Activated CD4-positive, CD25-positive, alpha-beta regulatory T cell treated with anti-CD3 and anti-CD28 coated beads, Interleukin-2, amount 50 U/mL, for 24 hours (primary cell): ENCODE measurements at places on chromosomes 1 and 21.
A peak's percentile ranks its signal among the peaks of the same experiment; 100 is the strongest.

GRCh38 chr1:9181990-9182783, 52.4 kb upstream of the H6PD start:
- no peak for ATAC-seq

- no peak for ATAC-seq
These were observed 348.5 kb upstream of the VAMP3 start for GRCh38 chr1:7422561-7422960.

DNA sequence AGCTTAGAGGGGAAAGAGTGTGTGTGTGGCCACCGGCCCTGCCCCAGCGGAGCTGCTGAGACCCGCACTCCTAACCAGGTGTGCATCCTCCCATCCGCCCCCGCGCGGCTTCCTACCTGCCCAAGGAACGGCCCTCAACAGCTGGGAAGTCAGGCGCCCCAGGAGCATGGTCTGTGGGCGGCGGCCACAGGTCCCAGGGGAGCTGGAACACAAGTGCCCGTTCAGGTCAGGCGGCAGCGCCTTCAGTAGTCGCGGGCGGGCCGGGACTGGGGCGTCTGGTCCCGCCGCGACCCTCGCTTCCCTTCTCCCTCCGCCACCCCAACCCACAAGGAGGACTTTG, 448 bp downstream of the AURKAIP1 start:
- no peak for ATAC-seq

GRCh38 chr1:154837034-154837671, 32.9 kb downstream of the KCNN3 start:
- ATAC-seq: no peak

GRCh38 chr1:32332290-32333079, 3.5 kb downstream of the MARCKSL1 start:
- no peak for ATAC-seq

DNA sequence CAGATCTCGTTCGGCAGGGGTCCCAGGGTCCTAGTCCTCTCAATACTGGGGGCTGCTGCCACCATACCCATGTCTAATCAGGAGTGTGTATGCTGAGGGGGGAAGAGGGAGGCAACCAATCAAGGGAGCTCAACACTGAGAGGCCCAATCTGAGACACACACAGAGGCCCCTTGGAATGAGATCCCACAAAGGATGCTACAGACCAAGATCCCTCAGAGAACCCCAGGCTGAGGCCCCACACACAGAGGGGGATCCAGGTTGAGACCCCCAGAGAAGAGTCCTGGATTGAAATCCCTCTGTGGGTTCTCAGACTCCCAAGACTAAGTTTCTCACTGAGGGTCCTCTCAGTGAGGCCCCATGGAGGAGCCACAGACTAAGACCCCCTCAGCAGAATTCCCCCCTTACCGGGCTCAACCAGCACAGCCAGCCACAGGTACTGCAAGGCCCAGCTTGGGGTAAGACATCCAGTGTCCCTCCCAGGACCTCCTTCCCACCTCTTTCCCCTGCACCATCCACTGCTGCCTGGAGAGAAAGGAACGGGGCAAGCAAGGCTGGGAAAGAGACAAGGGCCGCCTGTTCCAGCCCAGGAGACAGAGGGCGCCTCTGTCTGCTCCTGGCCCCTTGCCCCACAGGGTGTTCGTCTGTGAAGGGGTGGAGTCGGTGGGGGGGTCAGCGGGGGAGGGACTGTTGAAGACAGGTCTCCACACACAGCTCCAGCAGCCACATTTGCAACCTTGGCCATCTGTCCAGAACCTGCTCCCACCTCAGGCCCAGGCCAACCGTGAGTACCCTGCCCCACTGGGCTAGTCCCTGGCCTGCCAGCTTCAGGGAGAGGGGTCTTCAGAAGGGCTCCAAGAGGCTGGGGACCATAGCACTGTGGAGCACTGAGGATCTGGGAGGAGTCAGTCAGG, at the start of gene S100A1:
Gene S100A1, plus strand, starts transcription at position 720 of the 912 bp plus-strand sequence. CDS start 2,088 bp downstream, outside the sequence.
- ATAC-seq: no peak

- ATAC-seq: no peak
These were observed 602 bp upstream of the CGN start for GRCh38 chr1:151510614-151510956.

DNA sequence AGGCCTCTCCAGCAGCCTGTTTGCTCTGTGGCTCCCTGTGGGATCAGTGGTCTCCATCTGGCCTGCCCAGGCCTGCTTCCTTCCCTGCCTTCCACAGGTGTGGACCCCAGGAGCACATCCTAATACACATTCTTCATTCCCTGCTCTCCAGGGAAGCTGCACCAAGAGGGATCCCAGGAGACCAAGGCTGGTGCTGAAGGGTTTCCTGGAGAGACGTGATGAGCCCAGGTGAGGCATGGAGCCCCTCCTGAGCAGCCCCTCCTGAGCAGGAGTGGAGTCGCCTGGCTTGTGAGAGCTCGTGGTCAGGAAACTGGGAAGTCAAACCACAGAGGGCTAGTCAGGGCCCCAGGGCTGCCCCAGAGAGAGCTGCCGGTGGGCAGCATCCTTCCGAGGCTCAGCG, 561.4 kb downstream of the MATN1 start:
- ATAC-seq: no peak

- ATAC-seq: no peak
These were observed 237.1 kb downstream of the SLC45A1 start for GRCh38 chr1:8554956-8555534.

DNA sequence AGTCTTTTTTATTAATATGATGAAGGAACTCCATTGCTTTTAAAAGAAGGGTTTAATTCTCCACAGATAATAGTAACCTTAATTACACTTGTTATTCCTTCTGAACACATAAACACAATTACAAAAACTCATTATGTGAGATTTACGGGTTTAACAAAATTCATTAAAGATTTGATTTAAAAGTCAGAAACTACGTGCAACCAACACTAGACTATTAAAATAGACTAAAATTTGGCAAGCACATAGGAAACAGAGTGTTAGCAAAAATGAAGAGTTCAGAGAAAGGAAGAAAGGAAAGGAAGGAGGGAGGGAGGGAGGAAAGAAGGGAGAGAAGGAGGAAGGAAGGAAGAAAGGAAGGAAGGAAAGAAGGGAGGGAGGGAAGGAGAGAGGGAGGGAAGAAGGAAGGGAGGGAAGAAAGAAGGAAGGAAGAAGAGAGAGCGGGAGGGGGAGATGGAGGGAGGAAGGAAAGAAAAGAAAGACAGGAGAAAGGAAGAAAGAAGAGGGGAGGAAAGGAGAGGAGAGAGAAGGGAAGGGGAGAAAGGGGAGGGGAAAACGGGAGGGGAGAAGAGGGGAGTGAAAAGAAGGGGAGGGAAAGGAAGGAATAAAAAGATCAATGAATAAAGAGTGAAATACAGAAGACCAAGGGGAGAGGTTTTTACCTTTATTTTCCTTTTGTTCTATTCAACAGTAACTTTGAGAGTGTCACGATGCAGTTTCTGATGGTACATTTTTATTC, 123.4 kb upstream of the LYPLAL1 start:
- ATAC-seq: no peak

GRCh38 chr1:113353580-113353979, 36.7 kb upstream of the MAGI3 start:
- no peak for ATAC-seq

- no peak for ATAC-seq
These were observed 37.2 kb downstream of the TTLL7 start for GRCh38 chr1:83961571-83962295.

DNA sequence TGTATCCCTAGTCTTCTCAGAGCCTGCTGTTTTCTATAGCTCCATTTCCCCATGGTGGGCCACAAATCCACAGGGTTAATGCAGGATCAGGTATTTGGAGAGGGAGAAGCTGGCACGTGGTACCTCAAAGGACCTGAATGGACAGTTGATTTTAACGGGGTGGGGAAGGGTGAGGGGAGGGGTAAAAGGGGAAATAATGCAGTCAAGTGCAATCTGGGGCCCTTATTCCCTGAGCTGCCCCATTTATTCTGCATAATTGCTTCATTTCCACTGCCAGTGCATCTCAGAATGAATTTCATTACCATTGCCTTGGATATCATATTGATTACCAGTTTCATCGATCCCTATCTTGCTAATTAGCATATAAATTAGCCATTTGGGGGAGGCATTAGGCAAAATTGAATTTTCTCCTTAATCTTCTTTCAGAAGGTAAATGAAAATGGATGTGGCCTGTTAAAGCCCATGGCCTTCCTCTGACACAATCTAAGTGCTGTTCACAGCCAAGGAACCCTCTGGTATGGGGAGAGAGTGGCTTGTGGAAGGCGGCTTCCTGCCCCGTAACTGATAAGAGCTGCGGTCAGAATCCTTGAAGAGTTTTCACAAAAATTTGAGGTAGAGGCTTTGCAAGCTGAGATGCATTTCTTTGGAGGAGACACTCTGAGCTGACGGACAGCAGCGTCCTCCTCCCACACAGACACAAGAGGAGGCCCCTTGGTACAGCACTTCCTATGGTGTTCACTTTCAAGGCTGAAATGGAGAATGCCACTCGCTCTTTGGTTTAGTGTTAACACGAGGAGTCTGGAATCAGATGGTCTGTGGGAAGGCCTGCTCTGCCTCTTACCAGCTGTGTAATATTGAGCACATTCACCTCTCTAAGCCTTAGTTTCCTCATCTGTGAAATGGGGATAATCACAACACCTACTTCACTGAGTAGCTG, 34.4 kb downstream of the PHC2 start:
- ATAC-seq: no peak

- no peak for ATAC-seq
These were observed 101.2 kb downstream of the FMN2 start for GRCh38 chr1:240192851-240193250.

DNA sequence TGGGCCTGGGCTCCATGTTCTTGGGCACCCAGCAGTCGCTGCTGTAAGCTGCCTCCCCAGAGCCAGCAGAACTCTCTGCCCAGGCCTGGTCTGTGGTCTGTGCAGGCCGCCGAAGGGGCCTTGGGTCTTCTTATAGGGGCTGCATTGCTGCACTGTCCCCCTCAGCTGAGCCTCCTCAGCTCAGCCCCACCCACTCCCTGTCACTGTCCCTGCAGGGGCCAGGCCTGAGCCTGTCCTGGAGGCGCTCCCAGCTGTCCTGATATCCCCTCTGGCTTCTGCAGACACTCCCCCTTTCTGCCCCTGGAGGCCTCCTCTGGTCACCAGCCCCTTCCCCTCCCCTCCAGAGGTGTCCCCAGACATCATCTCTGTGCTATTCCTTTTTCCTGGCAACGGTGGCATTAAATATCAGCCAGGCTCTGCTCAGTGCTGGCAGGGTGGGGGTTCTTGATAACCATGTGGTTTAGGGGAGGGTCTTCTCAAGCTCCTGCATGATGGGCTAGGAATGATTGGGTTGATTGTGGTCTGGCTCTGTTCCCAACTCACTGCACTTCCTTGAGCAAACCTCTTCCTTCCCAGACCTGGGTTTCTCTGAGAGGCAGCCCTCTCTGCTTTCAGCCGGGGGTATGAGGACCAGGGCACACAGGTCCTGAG, 3.7 kb upstream of the FOXO6 start:
- ATAC-seq: no peak

- ATAC-seq: no peak
These were observed 16.6 kb downstream of the CNTN2 start for GRCh38 chr1:205059660-205060059.

DNA sequence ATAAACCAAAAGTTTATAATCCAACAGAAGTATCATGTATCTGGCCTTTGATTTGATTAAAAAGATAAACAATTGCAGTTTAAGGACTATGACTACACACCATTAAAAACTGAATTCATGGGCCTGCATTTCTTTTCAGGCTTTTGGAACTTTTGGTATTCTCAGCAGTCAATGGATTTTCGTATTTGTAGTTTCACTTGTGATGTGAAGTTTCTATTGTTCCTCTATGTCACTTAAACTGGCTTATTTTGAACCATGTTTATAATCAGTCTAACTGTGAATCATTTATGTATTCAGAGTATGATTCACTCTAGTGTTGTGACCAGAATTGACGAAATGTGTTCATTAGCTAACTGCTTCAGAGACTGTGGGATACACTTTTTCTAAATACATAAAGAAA, 132.9 kb downstream of the COQ8A start:
- peak; percentile 95 for ATAC-seq

GRCh38 chr1:153465811-153466636, 5.6 kb upstream of the S100A7 start:
- peak; percentile 67 for ATAC-seq

- no peak for ATAC-seq
These were observed 120.3 kb downstream of the ATG4C start for GRCh38 chr1:62903982-62904855.

- ATAC-seq: no peak
These were observed 30.4 kb upstream of the SOX13 start for GRCh38 chr1:204042516-204042915.

- ATAC-seq: no peak
These were observed 1023.2 kb downstream of the KCNT2 start for GRCh38 chr1:195584870-195585624.

GRCh38 chr1:50257940-50258685, 149.4 kb downstream of the ELAVL4 start:
- no peak for ATAC-seq

- ATAC-seq: no peak
These were observed 44.5 kb downstream of the CBS start for GRCh38 chr21:43031121-43031619.

- no peak for ATAC-seq
These were observed 215.2 kb downstream of the DISC1 start for GRCh38 chr1:231841616-231842344.

DNA sequence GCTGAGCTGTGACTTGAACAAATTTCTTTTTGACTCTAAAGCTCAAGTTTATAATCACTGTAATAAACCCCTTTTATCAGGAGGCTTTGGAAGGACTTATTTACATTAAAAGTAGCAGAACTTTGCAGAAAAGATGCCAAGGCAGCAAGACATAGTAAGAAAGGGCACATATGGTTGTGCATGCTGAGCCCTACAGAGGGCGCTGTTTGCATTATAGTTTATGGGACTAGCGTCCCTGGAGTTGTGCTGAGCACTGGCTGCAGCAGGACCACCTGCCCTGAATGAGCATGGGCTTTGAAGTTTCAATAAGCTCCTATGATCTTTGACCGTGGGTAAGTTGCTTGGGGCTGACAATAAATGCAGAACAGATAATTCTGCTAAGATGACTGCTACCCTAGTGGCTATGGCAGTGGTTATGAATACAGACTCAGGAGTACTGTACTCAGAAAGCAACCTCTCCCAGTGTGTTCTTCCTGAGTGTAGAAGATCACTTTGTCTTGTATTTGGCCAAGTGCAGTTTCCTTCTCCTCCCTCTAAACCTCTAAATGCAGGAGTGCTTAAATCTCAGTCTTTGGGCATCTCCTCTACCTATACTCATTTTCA, 45.4 kb upstream of the USP1 start:
- no peak for ATAC-seq

DNA sequence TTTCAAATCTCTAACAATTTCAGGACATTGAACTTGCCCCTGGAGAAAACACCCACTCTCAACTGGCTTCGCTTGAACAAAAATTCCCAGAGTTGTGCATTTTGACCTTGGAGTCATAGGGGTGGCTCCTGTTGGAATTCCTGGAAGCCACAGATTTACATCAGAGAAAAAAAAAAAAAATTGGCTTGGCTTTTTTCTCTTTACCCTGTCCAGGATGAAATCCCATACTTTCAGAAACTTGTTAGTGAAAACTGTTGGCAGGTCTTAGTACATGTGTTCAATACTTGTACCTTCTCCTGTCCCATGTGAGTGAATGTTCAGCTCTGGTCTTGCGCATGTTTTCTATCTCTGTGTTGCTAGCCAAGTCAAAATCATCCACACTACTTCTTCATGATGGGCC, 228.8 kb downstream of the TGFB2 start:
- ATAC-seq: no peak

- ATAC-seq: no peak
These were observed 149.6 kb upstream of the SGIP1 start for GRCh38 chr1:66384258-66384921.

GRCh38 chr1:32816676-32817158, 441 bp downstream of the YARS1 start:
- peak; percentile 0 for ATAC-seq

GRCh38 chr1:164754088-164754600, 195.2 kb downstream of the PBX1 start:
- ATAC-seq: no peak
